AG04450 (cell line): ENCODE measurements at places on chromosomes 7 and 10.

DNA sequence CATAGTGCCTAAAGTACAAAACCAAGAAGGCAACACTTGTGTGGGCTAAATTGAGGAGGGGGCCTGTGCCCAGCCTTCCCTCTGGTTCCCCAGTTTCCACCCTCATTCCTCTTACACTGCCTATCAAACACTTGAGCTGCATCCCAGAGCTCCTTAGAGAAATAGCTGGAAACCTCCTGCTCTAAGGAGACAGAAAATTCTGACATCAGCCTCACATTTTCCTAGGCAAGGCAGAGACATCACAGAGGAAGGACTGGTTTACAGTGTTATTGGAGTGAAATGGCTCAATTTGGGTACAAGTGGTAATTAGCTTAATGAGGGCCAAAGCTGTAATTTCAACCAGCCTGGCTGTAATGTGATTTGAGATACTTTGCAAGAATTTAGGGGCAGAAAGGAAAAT is 192.3 kb upstream of the AOAH start:
- DNase-seq = no peak

DNA sequence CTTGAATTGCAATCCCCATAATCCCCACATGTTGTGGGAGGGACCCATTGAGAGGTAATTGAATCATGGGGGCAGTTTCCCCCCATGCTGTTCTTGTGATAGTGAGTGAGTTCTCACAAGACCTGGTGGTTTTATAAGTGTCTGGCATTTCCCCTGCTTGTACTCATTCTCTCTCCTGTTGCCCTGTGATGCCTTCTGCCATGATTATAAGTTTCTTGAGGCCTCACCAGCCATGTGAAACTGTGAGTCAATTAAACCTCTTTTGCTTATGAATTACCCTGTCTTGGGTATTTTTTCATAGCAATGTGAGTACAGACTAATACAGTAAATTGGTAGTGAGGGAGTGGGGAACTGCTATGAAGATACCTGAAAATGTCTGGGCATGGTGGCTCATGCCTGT is 65.0 kb downstream of the ANKRD7 start:
- no peak for DNase-seq

DNA sequence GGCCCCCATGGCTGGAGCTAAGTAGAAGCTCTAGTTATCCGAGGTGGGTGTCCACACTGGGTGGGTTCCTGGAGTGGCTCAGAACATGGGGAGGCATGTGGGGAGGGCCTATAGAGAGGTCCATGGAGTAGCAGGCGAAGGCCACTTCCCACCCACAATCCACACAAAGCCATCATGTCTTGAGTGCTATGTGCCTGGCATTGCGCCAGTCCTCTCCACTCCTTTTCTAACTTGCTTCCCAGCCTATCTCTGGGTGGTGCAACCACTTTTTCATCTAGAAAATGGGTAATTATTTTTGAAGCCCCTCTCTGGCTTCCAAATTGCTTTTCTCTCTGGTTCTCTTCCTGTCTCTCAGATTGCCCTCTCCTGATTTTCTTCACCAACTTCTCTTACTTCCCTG is 263.6 kb downstream of the PHTF2 start:
- no peak for DNase-seq

DNA sequence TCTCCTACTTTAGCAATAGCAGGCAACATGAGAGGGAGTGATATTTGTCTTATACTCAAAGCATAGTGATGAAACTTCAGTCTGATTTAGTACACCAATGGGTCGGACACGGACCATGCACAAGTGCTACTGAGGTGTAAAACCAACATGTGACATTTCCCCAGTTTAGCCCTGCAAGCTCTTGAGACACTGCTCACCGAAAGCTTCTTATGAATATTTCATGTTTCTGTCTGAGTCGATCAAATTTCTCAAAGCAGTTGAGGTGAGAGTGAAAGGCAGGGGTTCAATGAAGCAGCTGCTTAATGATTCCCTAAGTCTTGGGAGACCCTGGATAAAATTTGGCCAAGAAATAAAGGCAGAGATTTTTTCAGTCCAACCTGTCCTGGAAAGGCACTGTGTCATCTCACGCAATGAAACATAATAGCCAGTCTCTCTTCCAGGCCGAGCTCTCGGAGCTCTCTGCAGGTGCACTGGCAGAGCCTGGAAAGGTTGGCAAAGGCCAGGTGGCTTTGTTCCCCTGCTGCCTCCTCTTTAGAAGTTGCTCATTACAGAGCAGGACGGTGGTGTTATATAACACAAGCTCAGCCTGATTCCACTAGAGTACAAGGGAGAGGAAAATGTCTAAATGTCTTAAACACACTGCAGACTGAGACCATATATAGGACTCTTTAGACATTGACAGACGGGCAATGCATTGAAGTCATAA is 33.9 kb upstream of the XPNPEP1 start:
- DNase-seq = no peak

DNA sequence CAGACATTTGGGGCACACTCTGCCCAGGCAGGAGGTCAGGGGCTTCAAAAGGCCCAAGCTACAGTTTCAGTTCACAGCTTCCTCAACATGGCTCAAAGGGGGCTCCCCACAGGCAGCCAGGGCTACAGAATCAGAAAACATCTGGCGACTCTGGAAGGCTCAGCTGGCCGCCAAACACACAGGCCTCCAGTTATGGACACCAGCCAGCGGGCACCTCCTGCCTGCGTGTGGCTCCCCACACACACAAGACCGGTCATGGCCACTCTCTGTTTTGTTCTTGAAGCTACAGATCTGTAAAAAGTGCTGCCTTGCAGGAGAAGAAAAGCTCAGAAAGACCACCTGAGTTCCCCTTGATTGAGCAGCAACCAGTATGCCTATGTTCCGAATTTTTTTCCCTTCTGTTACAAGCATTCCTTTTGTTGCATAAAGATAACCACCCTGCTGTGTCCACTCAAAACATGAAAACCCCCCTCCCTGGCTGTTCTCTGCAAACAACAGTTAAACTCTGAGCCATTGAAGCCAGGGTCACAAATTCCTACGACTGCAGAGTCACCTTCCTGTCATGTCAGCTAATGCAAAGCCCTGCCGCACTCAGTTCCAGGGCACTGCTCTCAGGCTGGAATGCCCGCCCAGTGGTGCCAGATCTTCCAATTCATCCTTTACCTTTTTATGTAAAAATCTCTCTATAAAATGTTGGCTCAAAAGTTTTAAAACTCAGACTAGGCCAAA is 33.6 kb downstream of the VSTM4 start:
- no peak for DNase-seq

- no peak for DNase-seq
Observed at GRCh38 chr7:94633014-94633341, 23.0 kb downstream of the SGCE start.

DNA sequence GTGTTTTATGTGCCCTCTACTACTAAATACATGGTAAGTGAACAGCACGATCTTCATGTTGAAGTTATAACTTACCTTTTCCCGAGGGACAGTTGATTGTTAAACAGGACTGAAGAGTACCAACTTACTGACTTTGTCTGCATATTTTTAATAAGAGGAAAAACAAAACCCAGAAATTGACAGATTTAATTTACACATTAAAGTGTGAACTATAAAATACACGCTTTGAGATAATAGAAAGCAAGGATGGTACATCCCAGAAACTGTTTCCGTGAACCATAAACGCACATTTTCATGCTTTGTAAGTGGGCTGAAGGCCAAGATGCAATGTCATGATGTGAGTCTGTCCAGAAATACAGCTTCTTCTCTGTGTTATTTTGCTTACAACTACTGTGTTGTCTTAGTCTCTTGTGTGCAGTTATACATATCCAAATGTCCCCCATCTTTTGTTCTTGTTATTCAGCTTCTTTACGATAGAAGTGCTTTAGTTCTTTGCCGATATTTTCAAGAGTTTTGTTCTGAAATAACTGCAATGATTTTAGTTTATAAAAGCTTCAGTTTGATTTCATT is 190.1 kb downstream of the MLLT10 start:
- DNase-seq = no peak

- no peak for DNase-seq
Observed at GRCh38 chr10:71790749-71791440, 17.6 kb upstream of the VSIR start.

GRCh38 chr10:6171881-6172695 is 30.6 kb upstream of the PFKFB3 start:
- DNase-seq = peak; percentile 75

GRCh38 chr10:68559251-68559650 is 886 bp upstream of the TET1 start:
- DNase-seq = no peak

- no peak for DNase-seq
Observed at GRCh38 chr10:73017955-73018480, 63.4 kb upstream of the PLA2G12B start.

- no peak for DNase-seq
Observed at GRCh38 chr7:6416516-6417145, 31.1 kb downstream of the DAGLB start.

- no peak for DNase-seq
Observed at GRCh38 chr7:27523321-27523720, 139.4 kb downstream of the HIBADH start.

DNA sequence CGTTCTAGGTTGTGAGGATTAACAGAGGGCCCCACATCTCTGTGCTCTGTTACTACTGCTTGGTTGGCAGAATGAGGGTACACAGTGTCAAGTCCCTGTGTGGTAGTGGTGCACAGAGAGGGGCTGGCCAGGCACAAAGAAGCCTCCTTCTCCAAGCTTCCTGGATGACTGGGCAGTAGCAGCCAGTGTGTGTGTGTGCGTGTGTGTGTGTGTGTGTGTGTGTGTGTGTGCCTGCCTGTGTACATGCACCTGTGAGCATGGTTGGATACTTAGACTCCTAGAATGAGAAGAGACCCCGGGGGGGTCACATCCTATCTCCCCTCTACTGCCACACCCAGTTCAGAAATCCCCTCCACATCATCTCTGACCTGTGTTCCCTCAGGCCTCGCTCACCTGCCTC is 146.7 kb upstream of the UNC5B start:
- DNase-seq = no peak

DNA sequence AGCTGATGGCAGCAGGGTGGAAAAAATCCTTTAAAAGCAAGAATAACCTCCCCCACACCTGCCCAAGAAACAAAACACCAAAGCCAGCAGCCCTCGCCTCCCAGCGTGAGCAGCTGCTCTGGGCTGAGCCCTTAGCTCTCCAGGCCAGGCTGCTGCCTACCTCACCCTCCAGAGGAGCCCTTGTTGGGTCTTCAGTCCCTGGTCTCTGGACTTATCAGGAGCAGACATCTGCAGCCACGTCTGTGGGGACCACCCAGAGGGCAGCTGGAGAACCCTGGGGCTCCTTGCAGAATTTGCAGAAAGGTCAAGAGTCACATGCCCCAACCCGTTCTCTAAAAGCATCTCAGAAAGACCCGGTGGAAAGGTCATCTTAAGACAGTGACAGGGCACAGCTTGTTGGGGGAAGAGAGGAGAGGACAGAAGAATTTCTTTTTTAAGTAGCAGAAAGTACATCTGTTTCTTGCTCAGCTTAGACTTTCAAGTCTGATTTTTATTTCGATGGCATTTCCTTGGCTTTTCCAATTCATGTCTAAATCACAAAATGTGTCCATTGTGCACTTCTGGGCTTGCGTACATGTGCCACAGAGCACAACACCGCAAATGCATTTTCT is 425.7 kb upstream of the NFE2L3 start:
- no peak for DNase-seq

- no peak for DNase-seq
Observed at GRCh38 chr7:80279760-80280159, 145.1 kb downstream of the GNAI1 start.

- no peak for DNase-seq
Observed at GRCh38 chr7:39624935-39625694, 1.7 kb downstream of the RALA start.

- no peak for DNase-seq
Observed at GRCh38 chr7:48847917-48848316, 76.4 kb upstream of the CDC14C start.

DNA sequence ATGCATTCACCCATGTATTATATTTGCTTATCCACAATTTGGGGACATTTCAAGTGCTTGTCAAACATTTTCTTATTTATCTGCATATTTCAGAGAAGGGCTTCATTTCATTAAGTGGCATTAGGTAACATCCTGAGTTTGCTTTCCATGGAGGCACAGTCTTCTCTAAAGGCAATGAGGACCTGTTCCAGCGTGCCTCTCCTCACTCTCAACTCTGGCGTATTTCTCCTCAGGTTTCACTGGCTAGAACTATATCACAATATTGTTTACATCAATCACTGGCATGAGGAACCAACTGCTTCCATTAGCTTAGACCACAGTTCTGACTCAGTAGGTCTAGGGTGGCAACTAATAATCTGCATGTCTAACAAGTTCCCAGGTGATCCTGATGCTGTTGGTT is 177.2 kb downstream of the TAX1BP1 start:
- DNase-seq = no peak

- no peak for DNase-seq
Observed at GRCh38 chr10:131824371-131825149, 76.2 kb upstream of the PPP2R2D start.
